RCC 7860 (cell line): ENCODE measurements at places on chromosomes 11 and 22.
A peak's percentile ranks its signal among the peaks of the same experiment; 100 is the strongest.

DNA sequence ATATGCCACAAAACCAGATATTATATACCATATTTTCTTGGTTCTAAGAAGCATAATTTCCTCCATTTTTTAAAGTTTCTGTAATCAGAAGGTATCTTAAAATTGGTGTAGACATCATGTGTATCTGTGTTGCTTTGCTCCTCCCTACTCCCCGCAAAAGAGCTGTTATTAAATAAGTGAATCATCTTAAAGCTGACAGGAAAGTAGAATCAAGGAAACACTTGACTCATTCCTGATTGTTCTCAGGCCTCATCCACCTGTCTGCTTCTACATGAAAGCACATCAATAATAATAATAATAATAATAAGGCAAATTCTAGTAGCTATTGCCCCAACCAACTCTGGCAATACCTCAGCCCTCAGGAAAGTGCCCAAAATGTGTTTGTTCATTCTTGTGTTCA, 26.2 kb upstream of the GUCY1A2 start:
- peak; percentile 61 for DNase-seq

- DNase-seq, result no peak
Observed at GRCh38 chr22:19134874-19135273, 3.8 kb downstream of the TSSK2 start.

- no peak for DNase-seq
Observed at GRCh38 chr11:111703576-111703975, 62.6 kb downstream of the PPP2R1B start.

- no peak for DNase-seq
Observed at GRCh38 chr22:35754761-35755160, 37.1 kb downstream of the APOL5 start.

DNA sequence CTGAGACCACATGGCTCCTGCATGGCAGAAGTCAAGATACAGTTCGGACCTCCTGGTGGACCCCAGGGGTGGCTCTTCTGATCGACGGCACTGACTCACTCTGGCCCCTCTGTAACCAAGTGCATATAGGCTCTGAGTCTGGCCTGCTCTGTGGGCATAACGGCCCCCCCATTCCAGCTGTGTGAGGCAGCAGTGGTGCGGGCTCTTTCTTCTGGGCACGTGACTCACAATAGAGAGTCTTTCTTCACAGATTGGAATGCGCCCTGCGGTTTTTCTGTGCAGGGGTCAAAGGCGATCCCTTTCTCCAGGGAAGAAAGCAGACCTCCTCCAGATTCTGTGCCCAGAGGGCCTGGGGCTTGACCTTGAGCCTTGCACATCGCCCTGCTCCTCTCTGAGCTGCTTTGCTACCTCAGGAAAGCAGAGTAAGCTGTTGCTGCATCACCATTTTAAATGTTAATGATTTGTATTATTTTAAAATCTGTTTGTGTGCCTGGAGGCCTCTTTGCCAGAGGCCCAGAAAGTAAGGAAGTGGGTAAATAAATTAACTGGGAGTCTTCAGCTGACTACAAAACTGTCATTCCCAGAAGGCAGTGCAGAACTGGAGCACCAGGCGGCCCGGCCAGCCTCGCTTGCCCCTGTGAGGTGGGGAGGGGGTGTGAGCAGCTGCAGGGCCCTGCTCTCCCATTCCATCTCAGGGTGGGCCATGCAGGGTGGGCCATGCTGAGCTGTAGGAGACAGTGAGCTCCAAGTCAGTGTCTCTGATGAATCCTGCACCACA, 199.0 kb downstream of the GRIK4 start:
- peak; percentile 75 for DNase-seq

- no peak for DNase-seq
Observed at GRCh38 chr11:5737091-5737490, 843 bp downstream of the OR56B1 start.
